GM03348 (cell line): ENCODE measurements at places on chromosomes 12 and 14.

DNA sequence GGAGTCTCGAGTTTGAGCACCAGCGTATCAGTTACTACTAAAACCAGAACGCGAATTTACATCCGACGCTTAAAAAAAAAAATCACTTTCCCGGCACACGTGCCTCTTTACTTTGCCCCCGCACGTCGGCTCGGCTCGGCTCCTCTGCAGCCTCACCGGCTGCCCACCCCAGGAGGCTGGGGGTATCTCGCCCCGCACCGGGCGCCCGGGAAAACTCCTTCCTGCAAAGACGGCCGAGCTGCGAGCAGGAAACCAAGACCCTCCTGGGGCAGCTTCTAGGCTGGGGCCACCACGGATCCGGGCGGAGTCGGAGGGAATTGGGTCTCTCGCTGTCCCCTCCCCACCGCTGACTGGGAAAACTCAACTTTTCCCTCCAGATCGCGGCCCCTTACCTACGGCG lies 610 bp downstream of the VSIG10 start:
- peak; percentile 42 for DNase-seq

GRCh38 chr14:21846227-21846885 lies 172.7 kb upstream of the OR4E1 start:
- no peak for DNase-seq

DNA sequence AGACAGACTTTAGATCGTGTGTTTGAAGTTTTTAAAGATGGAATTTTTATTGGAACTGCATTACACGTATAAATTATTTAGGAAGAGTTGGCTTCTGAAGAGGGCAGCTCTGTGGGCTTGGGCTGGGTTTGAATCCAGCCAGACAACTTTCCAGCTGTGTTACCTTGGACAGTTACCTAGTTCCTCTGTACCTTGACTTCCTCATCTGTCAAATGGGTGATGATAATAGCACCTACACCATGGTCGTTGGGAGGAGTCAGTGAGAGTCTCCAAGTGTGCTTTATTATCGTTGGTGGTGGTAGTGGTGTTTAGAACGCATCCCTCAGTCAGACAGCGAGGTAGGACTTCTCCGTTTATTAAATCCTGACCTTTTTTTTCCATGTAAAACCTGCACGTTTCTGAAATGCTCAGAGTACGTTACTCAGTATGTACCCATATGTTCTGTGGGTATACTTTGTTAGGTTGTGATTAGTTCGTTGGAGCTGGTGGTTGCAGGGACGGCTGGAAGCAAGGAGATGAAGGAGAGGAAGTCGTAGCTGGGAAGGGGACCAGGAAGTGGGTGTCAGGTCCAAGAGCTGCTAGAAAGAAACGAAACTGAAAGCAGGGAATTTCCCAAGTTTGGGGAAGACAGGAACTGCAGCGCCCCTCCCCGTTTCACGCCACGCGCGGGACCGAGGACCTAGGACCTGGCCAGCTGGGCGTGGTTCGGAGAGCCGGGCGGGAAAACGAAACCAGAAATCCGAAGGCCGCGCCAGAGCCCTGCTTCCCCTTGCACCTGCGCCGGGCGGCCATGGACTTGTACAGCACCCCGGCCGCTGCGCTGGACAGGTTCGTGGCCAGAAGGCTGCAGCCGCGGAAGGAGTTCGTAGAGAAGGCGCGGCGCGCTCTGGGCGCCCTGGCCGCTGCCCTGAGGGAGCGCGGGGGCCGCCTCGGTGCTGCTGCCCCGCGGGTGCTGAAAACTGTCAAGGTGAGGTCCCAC lies at the start of gene OAS3:
TSS of gene OAS3 (plus strand) at position 734 of the 979 bp plus-strand sequence. CDS start at position 791, 57 bp downstream.
- peak; percentile 87 for DNase-seq

- no peak for DNase-seq
These were observed 47.4 kb downstream of the BORCS5 start for GRCh38 chr12:12404297-12404696.

GRCh38 chr14:54715239-54715638 lies 148.3 kb downstream of the SAMD4A start:
- no peak for DNase-seq

DNA sequence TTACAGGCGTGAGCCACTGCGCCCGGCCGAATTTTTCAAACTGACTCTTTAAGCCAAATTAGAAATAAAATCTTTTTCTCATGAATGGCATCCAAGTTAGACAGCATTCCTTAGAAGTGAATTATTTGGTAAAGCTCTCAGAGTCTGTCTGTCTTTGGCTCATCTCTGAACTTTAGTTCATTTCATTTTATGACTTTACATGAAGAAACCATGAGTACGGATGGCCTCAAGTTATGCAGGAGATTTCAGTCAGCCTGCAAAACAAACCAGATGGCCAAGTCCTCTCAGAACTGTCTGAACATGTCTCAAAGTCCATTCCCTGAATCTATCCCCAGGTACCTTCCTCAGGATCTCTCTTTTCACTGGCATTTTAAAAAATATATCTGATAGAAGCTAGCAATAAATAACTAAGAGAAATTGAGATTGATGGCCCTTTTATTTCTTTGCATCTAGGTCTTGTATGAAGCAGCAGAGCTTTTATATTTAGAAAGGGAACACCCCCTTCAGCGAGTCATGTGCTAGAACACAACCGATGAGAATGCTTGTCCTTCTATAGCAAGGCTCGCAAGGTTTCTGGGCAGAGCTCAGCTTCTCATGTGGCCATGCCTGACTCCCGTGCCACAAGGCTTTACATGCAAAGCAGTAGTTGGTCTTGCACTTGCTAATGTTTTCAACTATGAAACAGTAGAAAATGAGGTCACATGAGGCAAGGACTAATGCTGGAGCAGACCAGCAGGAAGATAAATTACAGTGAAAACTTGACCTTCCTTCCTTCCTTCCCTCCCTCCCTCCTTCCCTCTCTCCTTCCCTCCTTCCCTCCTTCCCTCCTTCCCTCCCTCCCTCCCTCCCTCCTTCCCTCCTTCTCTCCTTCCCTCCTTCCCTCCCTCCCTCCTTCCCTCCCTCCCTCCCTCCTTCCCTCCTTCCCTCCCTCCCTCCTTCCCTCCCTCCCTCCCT lies 125.0 kb downstream of the AKAP6 start:
- DNase-seq: peak; percentile 64

DNA sequence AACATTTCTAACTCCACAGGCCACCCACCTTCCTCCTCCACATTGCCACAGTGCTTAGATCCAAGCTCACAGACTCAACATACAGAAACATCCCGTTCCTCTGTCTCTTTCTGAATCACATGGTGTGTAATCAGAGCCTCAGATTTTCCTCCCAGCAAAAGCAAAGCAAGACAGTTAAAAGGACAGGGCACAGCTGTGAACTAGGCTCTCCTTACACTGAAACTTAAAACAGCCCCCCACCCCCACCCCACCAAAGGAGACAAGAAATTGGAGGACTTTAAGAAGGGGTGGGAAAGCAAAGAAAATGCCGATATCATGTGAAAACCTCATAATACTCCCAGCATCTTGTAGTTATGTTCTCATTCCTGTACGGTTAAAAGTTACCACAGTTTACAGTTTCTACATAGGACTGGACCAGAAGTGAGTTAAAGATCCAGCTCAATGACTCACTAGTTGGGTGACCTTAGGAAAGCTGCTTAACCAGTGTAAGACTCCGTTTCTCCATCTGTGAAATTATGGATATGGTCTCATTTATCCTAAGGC lies 4.8 kb downstream of the YBX3 start:
- DNase-seq: no peak

GRCh38 chr14:93305725-93306418 lies 27.0 kb downstream of the BTBD7 start:
- no peak for DNase-seq

- DNase-seq: no peak
These were observed 13.8 kb upstream of the NELL2 start for GRCh38 chr12:44889926-44890325.

DNA sequence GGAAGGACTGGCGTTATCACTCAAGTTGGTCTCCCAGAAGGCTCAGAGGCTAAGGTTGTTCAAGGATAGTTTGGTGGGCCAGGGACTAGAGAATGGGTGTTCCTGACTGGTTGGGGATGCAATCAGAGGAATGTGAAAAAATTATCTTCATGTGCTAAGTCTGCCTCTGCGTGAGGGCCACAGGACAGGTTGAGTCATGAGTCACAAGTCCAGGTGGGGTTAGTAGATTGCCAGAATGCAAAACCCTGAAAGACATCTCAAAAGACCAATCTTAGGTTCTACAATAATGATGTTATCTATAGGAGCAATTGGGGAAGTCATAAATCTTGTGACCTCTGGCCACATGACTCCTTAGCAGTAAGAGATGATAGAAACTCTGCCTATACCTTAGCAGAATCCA lies 220.1 kb upstream of the EEA1 start:
- DNase-seq: no peak

GRCh38 chr14:93042968-93043940 lies 72.5 kb downstream of the ITPK1 start:
- DNase-seq: peak; percentile 94

DNA sequence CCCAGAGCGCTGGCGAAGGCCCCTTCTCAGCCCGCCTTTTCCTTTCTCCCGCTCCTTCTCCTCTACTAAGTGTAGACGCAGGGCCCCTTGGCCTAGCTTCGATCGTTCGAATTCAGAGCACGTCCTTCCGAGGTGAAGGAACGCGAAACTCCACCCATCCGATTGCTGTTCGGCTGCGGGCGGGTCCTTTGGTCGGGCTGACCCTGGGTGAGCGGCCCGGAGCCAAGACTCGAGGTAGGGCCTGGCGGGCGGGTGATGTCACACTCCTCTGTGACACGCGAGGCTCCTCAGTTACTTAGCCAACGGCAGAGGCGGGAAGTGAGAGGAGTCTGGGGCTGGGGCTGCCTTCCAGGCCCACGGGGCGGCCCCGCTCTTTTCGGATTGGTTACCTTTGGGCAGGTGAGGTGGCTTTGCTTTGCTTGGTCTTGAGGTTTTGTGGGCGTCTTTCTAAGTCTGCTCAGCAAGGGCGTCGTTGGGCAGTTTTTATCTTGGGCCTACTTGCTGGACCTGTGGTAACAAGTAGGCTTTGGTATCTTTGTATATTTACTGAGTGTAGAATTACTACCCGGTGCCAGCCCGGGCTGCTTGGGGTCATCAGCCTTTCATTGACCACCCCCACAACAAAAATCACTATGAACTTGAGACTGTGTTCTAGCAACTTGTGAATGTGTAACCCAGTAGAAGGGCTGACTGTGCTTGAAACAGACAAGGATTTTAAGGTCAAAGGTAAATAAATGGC lies 694 bp downstream of the TMBIM6 start:
- DNase-seq: peak; percentile 86

- DNase-seq: no peak
These were observed 41.6 kb upstream of the EGLN3 start for GRCh38 chr14:33992274-33993007.

DNA sequence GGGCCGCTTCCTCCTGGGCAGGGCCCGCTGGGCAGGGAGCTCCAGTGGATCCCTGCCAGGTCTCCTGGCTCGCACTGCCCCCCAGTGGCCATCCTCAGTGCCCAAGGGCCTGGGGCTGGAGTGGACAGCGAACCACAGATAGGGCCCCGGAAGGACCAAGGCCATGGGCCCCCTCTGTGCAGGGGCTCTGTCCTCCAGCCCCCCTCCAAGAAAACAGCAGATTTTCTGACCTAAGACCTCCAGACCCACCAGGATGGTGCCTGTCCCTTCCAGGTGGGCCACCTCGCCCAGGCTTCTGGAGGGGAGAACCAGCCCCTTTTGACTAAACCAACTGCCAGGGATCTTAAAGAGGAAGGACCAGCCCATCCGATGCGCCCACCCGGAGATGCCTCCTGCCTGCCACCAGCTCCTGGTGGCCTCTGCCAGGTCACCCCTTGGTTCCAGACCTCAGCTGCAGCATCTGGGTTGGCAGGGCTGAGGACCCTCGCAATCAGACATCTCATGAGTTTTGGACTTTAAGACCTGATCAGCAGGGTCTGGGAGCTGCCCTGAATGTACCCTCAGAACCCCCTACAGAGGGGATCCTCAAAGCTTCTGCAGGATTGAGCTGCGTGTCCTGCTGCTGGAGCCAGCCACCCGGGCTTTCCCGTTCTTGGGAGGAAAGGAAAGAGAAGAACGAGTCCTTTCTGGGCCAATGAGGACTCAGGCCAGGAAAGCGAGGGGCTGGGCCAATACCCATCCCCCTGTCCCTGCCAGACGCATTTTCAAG lies 325.8 kb upstream of the DIO3 start:
- peak; percentile 79 for DNase-seq

DNA sequence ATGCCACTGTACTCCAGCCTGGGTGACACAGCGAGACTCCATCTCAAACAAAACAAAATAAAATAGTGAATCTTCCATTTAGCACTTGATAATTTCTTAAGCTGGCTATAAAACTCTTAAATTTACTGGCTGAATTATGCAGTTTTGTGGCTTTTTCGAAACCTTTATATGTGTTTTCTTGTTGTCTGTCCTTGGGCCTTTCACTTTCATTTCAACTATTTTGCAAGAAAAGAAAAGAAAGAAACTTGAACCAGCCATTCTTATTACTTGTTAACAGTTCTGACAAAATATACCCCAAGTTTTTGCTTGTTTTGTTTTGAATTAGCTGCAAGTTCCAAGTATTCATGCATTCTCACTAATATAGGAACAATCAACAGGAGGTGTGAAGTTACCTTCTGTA lies 42.8 kb downstream of the PRICKLE1 start:
- DNase-seq: no peak

- DNase-seq: peak; percentile 52
These were observed 14.0 kb downstream of the CCER1 start for GRCh38 chr12:90940872-90941499.

- DNase-seq: peak; percentile 67
These were observed 457 bp downstream of the SOCS2 start for GRCh38 chr12:93572712-93573551.

- no peak for DNase-seq
These were observed 163.6 kb upstream of the BMP4 start for GRCh38 chr14:54120260-54120659.

DNA sequence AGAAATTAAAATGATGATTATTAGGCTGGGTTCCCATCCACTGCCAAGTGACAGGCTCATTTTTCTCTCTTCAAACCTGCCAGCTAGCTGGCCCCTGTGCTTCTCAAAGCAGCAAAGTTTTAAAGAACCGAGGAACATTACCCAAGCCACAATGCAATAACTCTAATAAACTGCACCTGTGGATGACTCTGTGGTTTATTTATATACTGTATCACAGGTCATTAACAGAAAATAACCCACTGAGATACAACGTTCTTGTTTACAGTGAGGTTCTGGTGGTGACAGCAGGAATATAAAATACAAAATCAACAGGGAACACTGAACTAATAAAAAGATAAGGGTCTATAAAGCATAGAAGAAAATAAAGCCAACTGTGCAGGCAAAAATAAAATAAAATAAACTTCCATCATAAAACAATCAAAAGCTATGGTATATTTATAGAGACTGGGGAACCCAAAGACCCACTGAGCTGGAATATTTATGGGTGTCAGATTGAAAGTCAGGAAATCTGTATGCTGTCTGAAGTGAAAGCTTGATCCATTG lies 472.9 kb downstream of the NOVA1 start:
- no peak for DNase-seq

- DNase-seq: no peak
These were observed 3.0 kb upstream of the BLTP3B start for GRCh38 chr12:100145643-100146042.

GRCh38 chr14:58739674-58740073 lies 101.9 kb downstream of the DACT1 start:
- DNase-seq: no peak

GRCh38 chr12:131986910-131987309 lies 37.2 kb downstream of the EP400 start:
- no peak for DNase-seq

- peak; percentile 11 for DNase-seq
These were observed 108.7 kb downstream of the BTG1 start for GRCh38 chr12:92036771-92037453.

- DNase-seq: peak; percentile 67
These were observed 29.1 kb upstream of the CDKL1 start for GRCh38 chr14:50425816-50426215.

- DNase-seq: no peak
These were observed 70.5 kb upstream of the TRIM9 start for GRCh38 chr14:51165415-51165814.
